Naive thymus-derived CD8-positive, alpha-beta T cell (primary cell): ENCODE measurements at places on chromosomes 7 and 10. TPM values are rescaled to one million over a fixed set of nuclear protein-coding genes. Genes with fewer than 3 reads are reported as not detected.

Gene HMX2
- not detected for total RNA-seq

DNA sequence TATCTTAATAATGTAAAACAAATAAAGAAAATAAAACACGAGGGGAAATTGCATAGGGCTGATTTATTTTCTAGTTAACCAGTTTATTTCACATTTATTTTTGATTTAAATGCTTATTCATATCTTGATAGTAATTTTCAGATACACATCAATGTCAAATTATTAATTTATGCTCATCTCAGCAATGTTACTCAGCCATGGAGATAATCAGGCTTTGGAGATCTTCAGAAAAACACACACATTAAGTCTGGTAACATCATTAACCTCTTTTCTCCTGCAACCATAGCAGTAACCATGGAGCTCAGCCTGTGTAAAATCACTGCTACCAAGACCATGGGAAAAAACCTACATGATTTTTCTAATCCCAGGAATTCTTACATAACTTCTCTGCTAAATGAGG lies 31.9 kb upstream of the TBX20 start:
- no peak overlapping the region for H3K27ac ChIP-seq
- H3K4me3 ChIP-seq, result no peak overlapping the region
- H3K36me3 ChIP-seq, result peaks cover 9% of the 10 kb centered on the region
- peaks cover 9% of the 10 kb centered on the region for H3K27me3 ChIP-seq
- DNase-seq, result no peak
- no peaks in the 10 kb centered on the region for H3K4me1 ChIP-seq

DNA sequence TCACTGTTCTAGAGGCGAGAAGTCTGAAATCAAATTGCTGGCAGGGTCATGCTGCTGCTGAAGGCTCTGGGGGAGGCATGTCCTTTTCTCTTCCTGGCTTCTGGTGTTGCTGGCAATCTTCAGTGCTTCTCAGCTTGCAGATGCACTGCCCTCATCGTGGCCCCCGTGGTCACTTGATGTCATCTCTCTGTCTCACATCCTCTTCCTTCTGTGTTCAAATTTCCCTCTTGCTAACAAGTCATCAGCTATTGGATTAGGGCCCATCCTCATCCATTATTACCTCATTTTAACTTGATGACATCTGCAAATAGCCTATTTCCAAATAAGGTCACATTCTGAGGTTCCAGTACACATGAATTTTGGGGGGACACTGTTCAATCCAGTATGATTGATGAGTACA lies 36.6 kb upstream of the SRGN start:
- H3K4me3 ChIP-seq, result no peak overlapping the region
- H3K36me3 ChIP-seq, result no peaks in the 10 kb centered on the region

GRCh38 chr10:96610817-96611216 lies 24.0 kb upstream of the TM9SF3 start:
- H3K4me1 ChIP-seq, result peaks cover 15% of the 10 kb centered on the region
- peak; percentile 5 for DNase-seq

DNA sequence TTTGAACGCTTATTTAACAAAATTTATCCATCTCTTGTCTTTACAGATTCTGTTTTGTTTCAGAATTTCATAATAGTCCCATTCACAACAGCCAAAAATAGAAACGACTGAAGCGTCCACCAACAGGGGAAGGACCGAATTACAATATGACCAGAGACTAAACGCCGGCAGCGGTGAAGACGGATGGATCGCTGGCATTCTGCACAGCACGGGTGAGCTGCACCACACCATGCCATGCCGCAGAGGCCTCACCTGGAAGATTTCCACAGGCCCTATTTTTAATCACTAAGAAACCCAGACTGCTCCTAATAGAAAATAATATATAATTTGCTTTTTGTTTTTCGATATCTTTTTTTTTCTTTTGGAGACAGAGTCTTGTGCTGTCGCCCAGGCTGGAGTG lies 91.0 kb downstream of the ELFN1 start:
- DNase-seq, result no peak
- H3K27ac ChIP-seq, result no peak overlapping the region
- H3K27me3 ChIP-seq, result peaks cover 8% of the 10 kb centered on the region
- no peaks in the 10 kb centered on the region for H3K36me3 ChIP-seq
- no peak overlapping the region for H3K4me3 ChIP-seq
- no peaks in the 10 kb centered on the region for H3K4me1 ChIP-seq

- no peak overlapping the region for H3K4me3 ChIP-seq
- no peak overlapping the region for H3K27ac ChIP-seq
- no peaks in the 10 kb centered on the region for H3K36me3 ChIP-seq
- no peaks in the 10 kb centered on the region for H3K27me3 ChIP-seq
Observed at GRCh38 chr10:55062349-55062748, 261.3 kb upstream of the PCDH15 start.

DNA sequence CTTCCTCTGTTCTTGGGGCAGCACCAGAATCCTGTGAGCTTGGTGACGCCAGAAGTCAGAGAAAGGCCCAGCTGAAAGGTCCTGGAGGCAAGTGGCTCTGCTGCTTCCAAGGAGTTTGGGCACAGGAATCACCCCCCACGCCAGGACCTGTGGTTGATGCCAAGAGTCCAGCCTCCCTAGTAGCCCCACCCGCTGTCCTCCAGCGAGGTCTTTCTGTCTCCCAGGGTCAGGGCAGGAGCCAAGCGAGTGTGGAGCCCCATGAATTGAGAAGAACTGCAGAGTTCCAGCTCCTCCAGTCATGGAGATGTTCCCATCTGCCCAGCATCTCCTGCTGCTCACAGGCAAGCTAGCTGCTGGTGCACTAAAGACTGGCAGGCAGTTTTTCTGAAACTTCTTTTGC lies 631.7 kb upstream of the MGMT start:
- peaks cover 9% of the 10 kb centered on the region for H3K27me3 ChIP-seq
- H3K36me3 ChIP-seq, result no peaks in the 10 kb centered on the region
- H3K4me1 ChIP-seq, result no peaks in the 10 kb centered on the region
- no peak overlapping the region for H3K4me3 ChIP-seq
